ENCODE measurements at places on chromosomes 5 and 9. TPM values are rescaled to one million over a fixed set of nuclear protein-coding genes. Genes with fewer than 3 reads are reported as not detected.

DNA sequence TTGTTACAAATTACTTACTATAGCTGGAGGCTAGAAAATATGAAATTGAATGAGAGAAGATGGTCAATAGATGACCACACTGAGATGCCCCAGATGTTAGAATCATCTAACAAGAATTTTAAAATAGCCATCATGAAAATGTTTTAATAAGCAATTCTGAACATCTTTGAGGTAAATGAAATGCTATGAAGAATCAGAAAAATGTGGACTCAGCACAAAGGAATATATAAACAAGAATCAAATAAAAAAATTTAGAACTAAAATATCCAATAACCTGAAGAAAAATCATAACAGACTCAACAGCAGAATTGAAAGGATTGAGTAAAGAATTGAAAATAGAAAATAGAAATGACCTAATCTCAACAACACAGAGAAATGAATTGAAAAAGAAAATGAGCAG is 248.5 kb downstream of the PRDM9 start:
- DNase-seq: no peak

GRCh38 chr5:169248996-169249395 is 51.9 kb downstream of the SLIT3 start:
- no peak for DNase-seq

- no peak for DNase-seq
Observed at GRCh38 chr5:38527475-38527874, 29.0 kb downstream of the LIFR start.

GRCh38 chr9:133393399-133393798 is 17.2 kb downstream of the STKLD1 start:
- DNase-seq: no peak

The DBH gene
- 0.19 TPM for total RNA-seq

The BARHL1 gene
- not detected for total RNA-seq

DNA sequence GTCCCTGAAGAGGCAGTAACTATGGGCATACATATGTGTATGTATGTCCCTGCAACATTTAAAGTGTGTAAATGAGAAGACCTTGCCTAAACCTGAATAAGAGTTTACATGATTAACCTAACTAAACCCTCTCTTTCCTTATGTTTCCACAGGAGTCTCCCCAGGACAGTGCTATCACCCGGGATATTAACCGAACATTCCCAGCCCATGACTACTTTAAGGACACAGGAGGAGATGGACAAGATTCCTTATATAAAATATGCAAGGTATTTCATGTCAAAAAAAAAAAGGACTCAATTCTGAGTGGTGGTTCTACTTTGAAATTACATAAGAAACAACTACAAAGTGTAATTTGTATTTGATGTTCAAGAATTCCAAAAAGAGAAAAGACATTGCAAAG is 31.7 kb downstream of the GPR21 start:
- DNase-seq: no peak

The GCNT4 gene
- total RNA-seq: 1.4 TPM

DNA sequence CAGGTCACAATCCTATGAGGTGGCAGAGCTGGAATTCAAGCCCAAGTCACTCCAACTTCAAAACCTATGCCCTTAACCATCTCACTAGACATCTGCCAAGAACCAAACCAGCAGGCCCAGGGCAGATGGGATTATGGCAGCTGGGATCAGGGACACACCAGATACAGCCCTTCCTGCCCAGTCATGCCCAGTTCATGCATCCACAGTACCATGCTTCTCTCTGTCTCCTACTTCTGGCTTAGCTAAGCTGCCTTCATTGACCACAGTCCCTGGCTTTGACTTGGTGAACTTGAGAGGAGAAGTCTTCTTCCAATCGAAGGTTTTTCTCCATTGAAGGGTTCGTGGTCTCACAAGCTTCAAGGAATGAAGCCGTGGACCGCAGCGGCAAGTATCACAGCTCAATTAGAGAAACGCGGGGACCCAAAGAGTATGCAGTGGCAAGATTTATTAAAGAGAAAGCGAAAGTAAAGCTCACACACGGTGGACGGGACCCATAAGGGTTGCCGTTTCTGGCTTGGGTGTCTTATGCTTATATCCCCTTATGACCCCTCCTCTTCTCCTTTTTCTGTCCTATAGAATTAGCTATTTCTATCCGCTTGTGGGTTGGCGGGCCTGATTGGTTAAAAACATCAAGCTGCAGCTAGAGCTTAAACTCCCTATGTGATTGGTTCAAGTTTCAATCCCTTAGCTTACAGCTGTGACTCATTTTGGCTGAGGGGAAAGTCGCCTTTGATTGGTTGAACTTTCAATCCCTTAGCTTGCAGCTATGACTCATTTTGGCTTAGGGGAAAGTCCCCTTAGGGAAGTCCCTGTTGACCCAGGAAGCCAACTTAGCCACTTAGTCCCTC is 101.2 kb downstream of the TRIM36 start:
- no peak for DNase-seq

GRCh38 chr5:177025101-177025601 is 2.7 kb downstream of the ZNF346 start:
- DNase-seq: no peak

GRCh38 chr9:113468716-113469448 is 5.4 kb downstream of the RGS3 start:
- no peak for DNase-seq

- no peak for DNase-seq
Observed at GRCh38 chr5:101838435-101838834, 457.6 kb downstream of the SLCO4C1 start.

The KCNV2 gene
- total RNA-seq: not detected

The TLX3 gene
- not detected for total RNA-seq

DNA sequence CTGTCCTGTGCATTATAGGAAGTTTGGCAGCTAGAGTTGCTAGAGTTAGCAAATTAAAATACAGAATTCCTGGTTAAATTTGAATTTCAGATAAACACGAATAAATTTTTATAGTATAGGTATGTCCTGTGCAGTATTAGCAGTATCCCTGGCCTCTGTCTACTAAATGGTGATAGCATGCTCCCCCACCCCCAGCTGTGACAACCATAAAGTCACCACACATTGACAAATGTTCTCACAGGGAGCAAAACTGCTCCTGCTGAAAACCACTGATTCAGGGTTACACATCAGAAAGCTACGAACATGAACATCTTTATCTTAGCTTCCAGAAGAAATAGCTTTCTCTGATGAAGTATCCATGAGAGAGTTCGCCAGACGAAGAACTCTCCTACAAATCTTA is 91.8 kb upstream of the CCDC112 start:
- DNase-seq: no peak

DNA sequence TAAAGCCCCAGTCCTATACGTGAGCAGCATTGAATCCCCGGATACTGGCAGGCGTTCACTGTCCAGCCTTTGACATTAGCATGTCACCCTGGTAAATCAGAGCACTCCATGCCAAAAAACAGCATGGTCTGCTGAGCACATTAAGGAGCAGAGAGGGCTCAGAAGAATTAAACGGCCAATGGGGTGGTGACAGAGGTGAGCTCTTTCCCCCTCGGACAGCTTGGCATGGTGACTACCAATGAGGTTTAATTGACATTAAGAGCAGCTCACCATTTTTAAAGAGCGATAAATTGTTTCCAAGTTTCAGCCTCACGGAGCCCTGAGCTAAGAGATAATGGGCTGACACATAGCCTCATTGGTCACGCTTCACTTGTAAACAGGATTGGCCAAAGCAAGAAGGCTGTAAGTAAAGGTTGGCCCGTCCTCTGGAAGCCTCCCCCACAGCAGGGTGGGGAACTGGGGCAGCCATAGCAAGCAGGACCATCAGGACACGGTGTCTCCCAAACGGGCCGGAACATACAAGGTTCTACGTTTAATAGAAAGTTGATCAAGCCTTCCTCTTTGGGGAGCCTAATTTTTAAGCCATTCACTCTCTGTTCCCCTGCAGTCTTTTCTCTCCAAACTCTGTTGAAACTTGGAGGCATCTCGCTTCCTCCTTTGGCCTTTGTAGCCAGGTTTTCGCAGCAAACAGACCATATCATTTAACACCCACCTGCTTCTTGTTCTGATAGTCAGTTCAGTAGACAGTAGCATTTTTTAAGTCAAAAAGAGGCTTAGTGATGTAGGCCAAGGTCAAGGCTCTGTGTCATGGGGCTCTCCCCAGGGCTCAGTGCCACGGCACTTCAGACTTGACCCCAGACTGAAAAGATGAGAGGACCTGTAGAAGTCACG is 25.9 kb downstream of the QRFP start:
- no peak for DNase-seq

GRCh38 chr9:132200706-132201105 is 38.8 kb downstream of the NTNG2 start:
- no peak for DNase-seq

Data from omental fat pad (tissue), 4 donors.